NCI-H1105 treated with DMSO at 0.1 percent for 48 hours (cell line): ENCODE measurements at places on chromosomes 6 and 20.

DNA sequence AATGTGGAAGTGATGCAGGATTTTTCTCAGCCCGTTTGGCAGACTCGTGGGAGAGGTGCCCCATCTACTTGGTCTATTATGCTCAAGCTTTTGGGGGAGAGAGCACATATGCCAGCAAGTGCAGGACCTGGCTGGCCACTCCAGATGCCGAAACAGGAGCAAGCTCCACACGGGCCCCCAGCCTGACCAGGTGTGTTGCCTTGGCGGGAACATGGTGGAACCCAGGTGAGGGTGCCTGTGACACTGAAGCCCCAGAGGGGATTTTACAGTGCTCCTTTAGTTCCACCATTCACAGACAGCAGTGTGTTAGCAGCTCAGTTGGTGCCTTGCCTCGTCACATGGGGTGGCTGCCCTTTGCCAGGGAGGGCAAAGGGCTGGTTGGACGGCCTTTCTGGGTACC lies 798.9 kb downstream of the EYS start:
- DNase-seq: no peak

GRCh38 chr6:42564506-42564825 lies 637 bp downstream of the UBR2 start:
- peak; percentile 29 for DNase-seq

DNA sequence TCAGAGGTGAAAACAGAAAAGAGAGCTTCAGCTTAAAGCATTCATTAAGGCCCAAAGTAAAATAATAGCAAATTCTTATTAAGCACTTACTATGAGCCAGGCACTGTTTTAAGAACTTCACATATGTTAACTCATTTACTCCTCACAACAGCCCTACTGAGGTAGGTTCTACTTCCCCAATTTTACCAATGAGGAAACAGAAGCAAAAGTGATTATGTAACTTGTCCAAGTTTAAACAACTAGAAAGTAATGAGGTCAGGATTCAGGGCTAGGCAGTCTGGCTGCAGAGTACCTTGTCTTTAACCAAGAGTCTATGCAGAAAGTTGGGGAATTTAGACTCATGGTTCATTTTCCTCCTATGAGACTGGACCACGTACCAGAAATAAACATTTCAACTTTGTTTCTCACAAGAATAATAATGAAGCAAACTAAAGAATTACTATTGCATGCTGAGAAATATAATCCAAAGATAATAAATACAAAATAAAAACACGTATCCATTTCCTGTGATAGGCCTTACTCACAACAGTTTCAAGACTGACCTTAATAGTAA lies 3.8 kb downstream of the COL21A1 start:
- DNase-seq: no peak

DNA sequence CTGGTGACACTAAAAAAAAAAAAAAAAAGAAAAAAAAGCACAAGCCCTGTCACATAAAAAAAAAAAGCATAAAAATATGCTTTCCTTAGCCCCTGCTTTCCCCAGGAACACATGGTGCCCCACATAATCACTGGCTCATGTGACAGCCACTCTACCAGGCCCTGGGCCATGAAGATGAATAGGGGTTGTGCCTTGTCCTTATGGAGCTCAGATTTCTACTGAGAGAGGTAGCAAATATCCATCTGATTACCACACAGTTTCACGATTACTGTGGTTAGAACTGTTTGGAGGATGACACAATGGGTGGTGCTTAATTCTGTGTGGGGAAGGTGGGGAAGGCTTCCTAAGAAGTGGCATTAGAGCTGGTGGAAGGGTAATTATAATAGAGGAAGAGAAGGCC lies 9.3 kb downstream of the RAET1E start:
- no peak for DNase-seq

GRCh38 chr6:145275787-145276186 lies 459.5 kb downstream of the EPM2A start:
- no peak for DNase-seq

DNA sequence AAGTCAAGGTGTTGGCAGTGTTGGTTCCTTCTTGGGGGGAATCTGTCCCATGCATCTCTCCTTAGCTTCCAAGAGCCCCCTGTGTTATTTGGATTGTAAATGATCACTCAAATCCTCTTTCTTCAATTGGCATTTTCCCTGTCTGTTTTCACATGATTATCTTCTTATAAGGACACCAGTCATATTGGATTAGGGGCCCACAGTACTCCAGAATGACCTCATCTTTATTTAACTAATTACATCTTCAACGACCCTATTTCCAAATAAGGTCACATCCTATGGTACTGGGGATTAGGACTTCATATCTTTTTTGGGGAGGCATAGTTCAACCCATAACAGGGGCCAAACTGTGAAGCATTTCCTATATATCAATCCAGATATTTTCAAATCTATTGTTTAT lies 57.3 kb downstream of the PTPRA start:
- DNase-seq: no peak

DNA sequence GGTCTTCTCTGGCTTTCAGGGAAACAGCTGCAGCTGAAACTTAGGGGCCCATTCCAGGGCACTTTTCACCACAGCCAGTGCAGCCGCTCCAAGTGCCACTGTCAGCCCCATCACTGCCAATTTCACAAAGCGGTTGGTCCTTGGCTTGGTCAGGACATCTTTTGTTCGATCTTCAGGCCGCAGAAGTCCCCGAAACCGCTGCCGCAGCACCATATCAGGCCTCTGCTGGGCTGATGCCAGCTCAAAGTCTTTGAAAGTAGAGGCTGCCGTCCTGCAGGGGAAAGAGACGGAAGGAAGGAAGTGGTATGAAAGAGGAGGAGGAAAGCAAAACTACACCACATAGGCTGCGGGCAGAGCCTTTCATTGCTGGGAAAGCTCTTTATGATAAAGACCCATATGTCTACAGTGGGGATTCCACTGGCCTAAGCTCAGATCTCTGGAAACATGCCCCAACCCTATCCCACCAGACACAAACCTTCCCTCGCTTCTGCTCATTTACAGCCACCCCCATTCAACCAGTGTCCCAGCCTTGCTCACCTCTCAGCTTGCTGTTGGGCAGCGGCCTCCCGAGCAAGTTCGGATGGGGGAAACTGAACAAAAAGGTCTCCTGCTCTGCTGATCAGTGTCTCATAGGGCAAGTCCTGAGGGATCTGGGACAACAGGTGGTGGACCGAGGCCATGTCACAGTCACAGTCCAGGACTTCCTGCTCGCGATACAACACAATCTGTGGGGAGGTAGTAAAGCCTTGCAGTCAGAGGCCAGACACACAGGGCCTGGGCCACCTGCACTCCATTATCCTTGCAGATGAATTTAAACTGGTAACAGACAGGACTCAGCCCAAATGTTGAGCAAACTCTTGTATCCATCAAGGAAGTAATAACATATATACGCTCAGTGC lies 23.5 kb downstream of the TBC1D20 start:
- no peak for DNase-seq

DNA sequence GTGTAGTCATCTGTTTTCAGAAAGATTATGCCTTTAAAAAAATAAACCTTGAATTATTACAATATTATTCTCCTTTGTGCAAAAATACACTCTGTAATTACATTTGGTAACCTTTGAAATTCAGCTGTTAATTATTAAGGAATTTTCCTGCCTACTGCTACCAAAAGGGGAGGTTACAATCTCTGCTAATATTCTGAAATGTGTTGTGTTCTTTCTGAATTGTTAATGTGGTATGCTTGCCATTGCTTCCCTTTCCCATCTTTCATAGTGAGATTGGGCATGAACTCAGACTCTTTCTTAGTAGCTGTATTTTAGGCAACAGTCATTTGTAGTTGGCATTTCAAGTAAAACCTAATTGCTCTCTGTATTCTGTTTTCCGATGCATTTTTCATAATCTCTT lies 73.0 kb downstream of the PHF3 start:
- no peak for DNase-seq

- DNase-seq: no peak
Measured at GRCh38 chr6:154745243-154745642, 12.0 kb downstream of the SCAF8 start.

DNA sequence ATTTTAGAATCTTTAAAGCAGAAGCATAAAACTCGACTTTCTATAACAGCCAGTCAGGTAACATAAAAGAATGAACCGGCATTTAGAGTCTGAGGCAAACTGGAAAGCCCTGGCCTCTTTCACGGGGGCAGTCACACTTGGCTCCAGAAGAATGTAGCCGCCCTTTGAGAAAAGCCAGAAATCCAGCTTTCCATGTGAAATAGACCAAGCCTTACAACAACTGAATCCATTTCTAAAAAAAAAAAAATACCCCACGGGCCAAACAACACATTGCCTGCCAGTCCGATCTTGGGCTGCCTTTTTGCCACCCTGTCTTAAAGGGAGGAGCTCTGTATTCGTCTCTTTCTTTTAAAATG lies 252.9 kb upstream of the TAB2 start:
- no peak for DNase-seq

GRCh38 chr6:100184473-100184872 lies 190.4 kb upstream of the MCHR2 start:
- DNase-seq: no peak

DNA sequence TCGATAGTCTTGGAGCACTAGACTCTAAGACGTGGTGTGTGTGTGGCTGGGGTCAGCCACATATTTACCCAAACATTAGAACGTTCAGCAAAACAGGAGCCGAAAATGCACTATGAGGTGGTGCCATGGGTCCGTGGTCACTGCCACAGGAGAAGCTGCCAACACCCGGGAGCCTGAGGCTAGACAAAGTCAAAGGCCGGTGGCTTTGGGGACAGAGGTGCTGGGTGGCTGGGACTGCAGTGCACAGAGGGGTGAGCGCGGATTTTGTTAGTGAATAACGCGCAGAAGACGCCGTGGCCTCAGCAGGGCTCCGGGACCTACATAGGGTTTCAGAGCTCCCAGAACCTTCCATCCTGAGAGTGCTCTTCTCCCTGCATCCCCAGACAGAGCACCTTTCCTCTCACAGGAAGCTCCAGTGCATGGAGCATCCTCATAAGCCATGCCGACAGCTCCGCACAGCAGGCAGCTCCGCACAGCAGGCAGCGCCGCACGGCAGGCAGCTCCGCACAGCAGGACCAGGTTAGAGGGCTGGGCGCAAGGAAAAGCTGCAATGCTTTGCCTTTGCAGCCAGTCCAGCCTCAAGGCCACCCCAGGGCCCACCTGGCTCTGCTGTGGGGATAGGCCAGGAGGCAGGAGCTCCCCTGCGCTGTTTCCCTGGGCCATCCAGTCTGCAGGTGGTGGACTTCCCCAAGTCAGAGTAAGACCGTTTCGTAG lies 304.1 kb downstream of the TAF4 start:
- no peak for DNase-seq

DNA sequence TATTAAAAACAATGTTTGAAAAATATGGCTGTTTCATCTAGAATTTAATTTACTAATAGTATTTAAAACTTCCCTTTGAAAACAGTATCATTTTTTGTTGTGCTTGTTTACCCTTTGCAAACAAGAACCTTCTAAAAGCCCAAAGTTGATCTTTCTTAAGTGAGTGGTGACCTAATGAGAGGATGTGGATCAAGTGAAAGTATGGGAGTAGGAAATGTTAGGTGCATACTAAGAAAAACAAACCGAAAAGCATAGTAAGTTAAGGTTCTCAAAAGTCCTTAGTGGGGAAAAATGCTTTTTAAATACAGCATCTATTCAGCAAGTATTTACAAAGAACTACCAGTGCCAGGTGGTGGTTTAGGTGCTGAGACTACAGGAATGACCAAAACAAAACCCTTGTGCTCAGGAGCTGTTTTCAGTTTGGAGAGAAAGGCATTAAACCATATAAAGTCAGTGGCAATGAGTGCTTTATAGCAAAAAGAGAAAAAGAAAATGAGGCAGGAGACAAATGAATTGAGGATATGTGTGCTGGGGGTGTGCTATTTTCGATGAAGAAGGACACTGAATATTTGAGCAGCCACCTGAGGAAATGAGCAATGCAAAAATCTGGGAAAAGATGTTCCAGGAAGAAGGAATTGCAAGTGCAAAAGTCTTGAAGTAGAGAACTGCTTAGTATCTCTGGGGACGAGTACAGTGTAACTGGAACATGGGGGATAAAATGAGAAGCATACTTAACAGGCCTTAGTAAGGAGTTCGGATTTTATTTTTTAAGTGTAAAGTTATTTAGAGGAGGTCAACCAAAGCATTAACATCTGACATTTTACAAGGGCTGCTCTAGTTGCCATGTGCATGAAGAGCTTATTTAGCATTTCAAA lies 24.0 kb downstream of the RNF146 start:
- DNase-seq: no peak

DNA sequence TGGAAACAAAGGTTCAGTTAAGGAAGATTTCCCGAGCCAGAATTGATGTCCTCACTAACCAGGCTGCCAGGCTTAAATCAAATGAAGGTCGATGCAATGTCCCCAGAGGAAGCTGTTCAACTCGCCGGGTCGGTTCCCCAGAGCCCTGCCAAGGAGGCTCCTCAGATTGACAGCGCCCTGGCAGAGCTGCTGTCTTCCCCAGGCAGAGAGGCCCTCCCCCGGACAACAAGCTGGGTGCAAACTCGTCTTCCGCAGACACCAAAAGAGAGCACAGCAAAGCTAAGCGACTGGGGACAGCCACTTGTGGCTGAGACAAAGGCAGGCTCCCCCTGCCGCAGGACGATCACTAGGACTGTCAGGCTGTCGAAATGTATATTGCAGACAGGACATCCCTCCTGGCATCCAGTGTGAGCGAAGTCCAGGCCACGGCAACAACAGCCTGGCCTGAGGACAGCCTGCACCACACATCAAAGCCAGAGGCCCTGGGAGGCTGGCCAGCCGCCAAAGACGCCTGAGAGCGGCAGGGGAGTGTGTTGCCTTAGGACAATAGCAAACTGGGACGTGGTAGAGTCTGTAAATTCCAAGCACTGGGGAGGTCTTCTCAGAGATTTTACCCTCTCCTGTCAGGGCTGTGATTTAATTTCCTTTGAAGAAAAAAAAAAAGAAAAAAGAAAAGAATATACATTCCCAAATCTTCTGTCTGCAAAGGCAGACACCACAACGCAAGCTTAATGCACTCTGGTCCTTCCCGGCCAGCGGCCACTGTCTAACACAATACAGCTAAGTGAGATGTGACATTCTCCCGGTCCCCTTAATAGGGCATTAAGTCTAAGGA lies 99.1 kb downstream of the HIVEP2 start:
- peak; percentile 63 for DNase-seq

- peak; percentile 57 for DNase-seq
Measured at GRCh38 chr6:100479179-100480035, 14.7 kb upstream of the SIM1 start.

DNA sequence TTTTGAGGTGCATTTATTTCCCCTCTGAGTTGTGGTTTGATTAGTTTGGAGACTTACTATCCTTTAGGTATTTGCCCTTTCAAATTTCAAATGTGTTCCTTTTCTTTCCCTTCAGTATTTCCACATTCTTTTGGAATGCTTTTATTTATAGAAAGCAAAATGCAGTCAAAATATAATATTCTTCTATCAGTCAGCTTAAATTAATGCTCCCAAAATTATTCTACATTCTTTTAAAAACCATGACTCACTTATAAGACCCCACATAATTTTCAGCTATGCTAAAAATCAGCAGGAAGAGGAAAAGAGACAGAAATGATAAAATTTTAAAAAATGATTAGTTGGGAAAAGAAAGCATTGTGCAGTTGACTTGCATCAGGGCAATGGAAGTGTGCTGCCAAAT lies 180.0 kb upstream of the SMLR1 start:
- no peak for DNase-seq

GRCh38 chr20:8389381-8390036 lies 257.4 kb downstream of the PLCB1 start:
- peak; percentile 58 for DNase-seq

- DNase-seq: no peak
Measured at GRCh38 chr6:166318649-166319600, 10.7 kb upstream of the PRR18 start.
